ENCODE measurements at places on chromosomes 2 and 18.
A peak's percentile ranks its signal among the peaks of the same experiment; 100 is the strongest.

DNA sequence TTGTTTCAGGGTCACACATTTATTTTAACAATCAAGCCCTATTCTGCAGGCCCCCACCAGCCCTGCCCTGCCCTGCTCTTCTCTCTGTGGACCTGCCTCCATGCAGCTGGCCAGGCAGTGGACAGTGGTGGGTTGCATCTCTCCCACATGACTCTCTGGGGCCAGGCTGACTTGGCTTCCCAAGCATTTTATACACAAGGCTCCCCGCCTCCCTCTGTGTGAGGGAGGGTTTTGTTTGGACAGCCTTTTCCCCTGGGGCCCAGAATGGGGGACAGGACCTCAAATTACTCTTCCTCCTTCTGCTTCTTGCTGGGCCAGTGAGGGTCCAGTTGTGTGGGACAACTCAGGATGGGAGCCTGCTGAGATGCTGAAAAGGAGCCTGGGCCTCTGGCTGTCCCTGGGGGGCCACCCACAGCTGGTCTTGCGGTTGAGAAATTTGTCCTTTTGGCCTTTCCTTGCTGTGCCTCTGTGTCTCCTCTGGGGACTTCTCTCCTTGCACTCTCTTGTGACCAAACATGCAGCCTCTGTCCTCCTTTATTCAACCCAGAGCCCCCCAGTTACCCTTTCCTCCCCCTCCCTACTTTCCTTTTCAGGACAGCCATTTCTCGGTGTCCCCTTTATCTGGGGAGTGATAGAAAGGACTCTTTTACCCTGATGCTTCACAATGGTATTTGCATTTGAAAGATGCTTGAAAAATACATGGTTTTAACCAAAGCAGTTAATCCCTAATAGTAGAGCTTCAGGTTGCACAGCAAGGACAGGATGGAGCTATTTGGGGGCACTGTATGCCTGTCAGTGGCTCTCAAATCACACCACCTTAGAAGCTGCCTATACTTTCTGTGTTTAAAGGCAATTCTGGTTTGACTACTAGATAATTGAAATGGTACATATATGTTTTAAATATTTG lies 151.1 kb downstream of the FHOD3 start:
- DNase-seq = no peak

- peak; percentile 57 for DNase-seq
Observed at GRCh38 chr2:142973160-142973821, 95.8 kb downstream of the KYNU start.

DNA sequence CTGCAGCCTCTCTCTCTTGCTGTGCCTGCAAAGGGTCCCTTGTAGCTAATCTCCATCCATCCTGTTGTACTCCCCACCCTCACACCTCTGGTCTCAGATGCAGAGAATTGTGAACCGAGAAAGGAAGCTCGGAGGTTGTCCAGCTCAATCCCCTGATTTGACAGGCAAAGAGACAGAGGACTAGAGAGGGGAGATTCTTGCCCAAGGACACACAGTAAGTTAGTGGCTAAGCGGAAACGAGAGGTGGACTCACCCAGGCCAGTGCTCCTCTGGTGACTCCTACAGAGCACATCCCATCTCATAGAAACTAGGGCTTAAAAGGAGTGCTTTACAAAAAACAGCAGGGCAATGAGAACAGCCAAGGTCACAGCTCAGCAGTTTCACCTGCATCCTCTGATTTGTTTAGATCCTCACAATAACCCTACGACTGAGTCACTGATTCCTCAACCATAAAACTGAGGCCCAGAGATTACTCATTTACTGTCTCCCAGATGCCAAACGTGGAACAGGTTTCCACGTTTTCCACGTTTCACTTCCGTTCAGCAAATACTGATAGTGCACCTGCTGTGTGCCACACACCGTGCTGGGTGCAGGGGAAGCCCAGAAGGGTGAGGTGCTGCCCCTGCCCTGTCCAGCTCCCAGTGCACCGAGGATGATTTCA lies 22.1 kb downstream of the EHD3 start:
- no peak for DNase-seq

DNA sequence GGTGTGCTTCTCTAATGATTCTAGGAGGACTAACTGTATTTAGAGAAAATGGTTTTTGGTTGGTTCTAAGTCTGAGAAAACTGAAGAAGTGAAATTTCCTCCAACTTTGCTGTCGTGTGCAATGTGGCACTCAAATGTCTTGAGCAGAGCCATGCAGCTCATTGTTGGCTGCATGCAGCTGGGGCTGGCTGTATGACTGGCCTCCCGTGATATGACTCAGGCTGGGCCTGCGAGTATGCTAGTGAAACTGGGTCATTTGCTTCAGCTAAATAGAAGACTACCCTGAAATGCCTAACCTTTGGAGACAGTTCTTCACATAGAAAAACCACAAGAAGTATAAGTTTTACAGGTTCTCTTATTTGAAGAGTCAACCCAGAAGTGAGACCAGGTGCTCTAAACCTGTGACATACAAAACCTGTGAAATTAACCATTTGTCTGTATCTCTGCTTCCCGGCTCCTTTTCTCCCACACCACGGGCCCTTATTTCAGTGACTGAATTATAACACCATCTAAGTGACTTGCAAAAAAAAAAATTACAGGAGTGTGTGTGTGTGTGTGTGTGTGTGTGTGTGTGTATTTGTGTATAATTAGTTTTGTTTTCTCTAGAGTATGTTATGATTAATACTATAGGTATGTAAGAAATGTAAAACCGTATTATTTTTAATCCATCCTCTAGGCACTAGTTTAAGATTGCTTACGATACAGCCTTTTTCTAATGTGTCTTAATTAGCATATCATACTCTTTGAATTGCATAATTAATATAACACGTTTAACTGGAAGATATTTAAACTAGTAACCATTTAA lies 15.9 kb downstream of the POLI start:
- DNase-seq = peak; percentile 50

- DNase-seq = no peak
Observed at GRCh38 chr2:8595428-8595805, 86.4 kb upstream of the ID2 start.

DNA sequence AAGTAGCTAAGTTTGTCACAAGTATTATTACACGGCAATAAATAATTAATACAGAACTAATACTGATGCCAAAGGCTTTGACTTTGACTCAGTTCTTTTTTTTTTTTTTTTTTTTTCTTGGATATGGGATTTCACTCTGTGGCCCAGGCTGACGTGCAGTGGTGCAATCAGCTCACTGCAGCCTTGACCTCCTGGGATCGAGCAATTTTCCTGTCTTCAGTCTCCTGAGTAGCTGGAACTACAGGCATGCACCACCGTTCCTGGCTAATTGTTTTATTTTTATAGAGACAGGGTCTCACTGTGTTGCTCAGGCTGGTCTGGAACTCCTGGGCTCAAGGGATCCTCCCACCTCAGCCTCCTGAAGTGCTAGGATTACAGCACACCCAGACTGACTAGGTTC lies 284.5 kb downstream of the SS18 start:
- no peak for DNase-seq

DNA sequence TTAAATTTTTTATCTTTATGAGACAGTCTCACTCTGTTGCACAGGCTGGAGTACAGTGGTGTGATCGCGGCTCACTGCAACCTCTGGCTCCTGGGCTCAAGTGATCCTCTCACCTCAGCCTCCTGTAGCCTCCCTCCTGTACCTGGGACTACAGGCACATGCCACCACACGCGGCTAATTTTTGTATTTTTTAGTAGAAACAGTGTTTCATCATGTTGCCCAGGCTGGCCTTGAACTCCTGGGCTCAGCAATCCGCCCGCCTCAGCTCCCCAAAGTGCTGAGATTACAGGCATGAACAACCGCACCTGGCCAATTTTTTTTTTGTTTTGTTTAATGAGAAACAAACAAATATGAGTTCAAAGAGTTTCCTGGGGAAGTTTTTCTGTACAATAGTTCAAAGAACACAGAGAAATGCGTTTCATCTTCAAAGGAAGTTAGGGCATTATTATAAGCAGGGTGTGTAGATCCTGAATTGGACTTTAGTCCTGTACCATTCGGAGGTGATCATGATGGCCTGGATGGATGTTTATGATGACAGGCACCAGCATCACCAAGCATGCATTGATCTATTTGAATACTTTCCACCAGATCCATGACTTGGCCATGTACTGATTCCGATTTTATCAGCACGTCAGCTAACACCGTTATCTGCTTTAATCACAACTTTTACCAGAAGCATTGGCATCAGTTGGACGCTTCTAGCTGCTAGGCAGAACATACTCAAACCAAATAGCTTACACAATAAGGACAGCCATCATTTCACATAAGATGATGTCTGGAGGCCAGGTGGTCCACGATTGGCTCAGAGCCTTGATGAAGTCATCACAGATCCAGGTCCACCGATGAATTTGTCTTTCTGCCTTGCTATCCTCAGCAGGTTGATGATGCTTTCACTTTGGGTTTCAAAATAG lies 28.9 kb downstream of the TCF23 start:
- no peak for DNase-seq

- peak; percentile 79 for DNase-seq
Observed at GRCh38 chr2:162261032-162261945, 18.0 kb upstream of the FAP start.

DNA sequence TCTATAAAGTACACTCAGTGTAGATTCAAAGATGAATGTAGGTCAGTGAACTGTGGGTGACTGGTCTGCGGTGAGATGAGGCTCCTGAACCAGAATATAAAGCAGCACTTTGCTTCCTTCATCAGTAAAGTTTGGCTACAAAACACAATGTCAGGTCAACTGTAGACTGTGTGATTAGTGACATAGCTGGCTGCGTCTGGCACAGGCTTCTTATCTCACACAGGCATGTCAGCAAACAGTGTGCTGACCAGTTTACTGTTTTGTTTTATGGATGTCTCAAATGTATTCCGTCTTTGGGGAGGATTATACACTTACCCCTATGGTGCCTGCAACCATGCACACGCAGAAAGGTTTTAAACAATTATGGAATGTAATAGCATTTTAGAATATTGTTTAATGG lies 87.1 kb downstream of the ZNF236 start:
- DNase-seq = no peak

DNA sequence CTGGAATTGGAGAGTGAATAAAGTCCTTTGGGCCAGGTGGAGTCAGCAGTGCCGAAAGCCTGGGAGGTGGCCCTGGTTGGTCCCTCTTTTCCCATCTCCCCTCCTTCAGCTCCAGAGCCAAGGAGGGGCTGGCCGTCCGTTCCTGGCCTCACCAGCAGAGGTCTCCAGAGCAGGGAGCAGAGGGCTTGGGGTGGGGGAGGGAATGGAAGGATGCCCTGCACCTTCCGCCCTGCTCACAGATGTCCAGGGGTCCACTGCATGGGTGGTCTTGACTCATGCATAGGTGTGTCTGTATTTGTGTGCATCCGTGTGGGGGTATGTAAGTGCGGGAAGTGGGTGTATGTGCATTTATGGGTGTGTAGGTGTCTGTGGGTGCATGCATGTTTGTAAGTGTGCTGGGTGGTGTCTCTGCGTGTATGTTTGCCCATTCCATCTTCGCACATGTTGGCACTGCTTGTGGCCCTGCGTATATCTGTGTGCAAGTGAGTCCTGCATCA lies 201.8 kb downstream of the ZFP36L2 start:
- peak; percentile 66 for DNase-seq

GRCh38 chr2:168454737-168455644 lies 1.1 kb upstream of the CERS6 start:
- DNase-seq = no peak

Measured in fibroblast of pulmonary artery (primary cell).